Hematopoietic multipotent progenitor cell treated with erythropoietin and hydrocortisone succinate and interleukin-3 and kit ligand, for 15 days (in vitro differentiated cells): ENCODE measurements at places on chromosomes 11 and 22.
A peak's percentile ranks its signal among the peaks of the same experiment; 100 is the strongest.

GRCh38 chr11:6505577-6506240, 8.6 kb downstream of the DNHD1 start:
- DNase-seq = peak; percentile 64

- no peak for DNase-seq
Observed at GRCh38 chr11:44579302-44579761, 13.9 kb downstream of the CD82 start.

GRCh38 chr11:64447831-64448598, 89.1 kb downstream of the RPS6KA4 start:
- DNase-seq = no peak

DNA sequence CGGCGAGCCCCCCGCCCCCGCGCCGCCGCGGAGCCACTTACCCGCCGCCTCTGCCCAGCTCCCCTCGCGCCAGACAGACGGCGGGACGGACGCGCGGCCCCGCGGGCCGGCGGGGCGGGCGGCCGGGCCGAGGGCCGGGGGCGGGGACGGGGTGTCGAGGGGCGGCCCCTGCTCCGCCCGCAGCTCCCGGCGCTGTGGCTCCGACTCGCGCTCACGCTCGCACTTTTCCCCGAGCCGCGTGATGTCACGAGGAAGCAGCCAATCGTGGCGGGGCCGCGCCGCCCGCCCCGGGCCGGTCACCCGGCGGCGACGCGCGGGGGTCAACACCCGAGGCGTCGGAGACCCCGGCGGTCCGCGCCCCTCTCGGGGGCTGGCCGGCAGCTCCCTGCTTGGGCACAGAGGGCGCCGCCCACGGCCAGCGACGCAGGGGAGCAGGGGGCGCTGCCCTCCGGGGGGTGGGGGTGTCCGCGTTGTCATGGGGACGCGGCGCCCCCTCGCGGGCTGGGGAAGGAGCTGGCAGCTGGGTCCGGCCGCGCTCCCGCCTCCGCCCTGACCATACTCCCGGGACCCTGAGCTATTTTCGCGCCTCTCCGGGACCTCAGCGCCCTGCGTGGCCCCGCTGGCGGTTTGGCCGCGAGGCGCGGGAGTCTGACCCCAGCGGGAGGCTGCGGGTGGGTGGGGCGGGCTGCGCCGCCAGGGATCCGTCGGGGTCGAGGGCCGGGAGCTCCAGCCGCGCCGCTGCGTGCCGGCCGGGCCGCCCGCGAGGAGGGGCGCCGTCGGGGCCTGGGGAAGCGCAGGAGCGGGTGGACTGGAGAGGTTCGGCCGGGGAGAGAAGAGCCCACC, at the start of gene CHRM4:
Gene CHRM4, minus strand, starts transcription at position 199 of the 843 bp plus-strand sequence. CDS start 5,219 bp downstream, outside the sequence.
- no peak for DNase-seq

DNA sequence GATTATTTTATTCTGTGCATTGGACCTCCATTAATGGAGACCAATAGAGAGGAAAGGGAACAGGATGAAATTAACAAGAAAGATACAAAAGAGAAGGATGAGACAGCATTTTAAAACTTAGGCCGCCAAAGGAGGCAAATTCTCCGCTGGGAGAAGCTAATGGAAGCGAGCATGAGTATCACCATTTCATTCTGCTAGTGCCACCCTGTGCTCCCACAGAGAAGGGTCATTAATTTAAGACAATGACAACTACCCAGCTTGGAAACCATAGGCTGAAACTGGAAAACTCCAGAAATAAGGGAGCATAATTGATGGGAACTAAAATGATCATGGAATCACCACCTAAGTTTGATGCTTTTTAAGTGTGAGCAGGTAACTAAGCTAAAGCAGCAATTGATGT, 69.2 kb downstream of the SLC36A4 start:
- DNase-seq = no peak

DNA sequence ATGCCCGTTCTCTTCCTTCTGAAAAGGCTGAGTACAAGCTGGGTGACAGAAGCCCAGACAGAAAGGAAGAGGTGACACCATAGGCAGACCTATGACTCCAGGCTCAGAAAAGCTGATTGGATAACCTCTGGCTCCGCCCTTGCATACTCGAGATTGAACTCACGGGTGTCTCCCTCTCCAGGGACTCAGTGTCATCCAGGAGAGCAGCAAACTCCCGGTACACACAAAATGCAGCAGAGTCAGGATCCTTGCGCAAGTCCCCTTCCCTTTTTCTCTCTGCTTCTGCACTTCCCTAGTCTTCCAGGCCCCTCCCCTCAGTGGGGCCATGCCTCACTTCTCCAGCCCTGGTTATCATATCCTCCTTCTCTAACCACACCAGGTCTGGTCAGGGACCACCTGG, 9.8 kb downstream of the SCN4B start:
- no peak for DNase-seq

GRCh38 chr22:44493206-44493605, 4.8 kb downstream of the RTL6 start:
- DNase-seq = no peak

DNA sequence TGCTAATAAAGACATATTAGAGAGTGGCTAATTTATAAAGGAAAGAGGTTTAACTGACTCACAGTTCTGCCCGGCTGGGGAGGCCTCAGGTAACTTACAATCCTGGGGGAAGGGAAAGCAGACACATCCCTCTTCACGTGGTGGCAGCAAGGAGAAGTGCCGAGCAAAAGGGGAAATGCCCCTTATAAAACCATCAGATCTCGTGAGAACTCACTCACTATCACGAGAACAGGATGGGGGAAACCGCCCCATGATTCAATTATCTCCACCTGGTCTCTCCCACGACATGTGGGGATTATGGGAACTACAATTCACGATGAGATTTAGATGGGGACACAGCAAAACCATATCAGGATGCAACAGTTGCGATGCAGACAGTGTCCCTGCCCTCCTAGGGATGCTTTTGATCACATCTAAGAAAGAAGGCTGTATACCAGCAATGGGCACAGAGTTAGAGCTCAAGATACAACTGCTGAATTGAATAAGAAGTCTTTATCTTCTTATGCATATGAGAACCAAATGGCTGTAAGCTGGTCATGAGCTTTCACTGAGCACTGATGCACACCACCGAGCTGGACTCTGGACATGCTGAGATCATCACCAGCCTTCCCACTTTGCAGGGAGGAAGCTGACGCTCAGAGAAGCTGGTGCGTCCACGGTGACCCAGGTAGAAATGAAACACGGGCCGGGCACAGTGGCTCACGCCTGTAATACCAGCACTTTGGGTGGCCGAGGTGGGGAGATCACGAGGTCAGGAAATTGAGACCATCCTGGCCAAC, 255.2 kb downstream of the MN1 start:
- no peak for DNase-seq

DNA sequence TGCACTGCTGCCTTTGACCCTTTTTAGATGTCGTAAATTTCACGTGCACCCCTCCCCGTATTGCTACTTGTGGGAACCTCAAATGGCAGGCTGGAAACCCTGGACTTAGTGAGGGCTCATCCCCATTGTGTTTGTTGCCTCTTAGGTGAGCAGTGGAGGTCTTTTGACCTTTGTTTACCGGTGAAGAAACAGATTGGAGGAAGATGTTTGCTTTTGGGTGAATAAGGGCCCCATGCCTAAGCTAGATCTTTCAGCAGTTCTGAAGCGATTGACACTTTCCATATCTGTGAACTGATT, 782 bp downstream of the SMARCB1 start:
- DNase-seq = no peak
